ENCODE measurements at places on chromosomes 3 and 15. TPM values are rescaled to one million over a fixed set of nuclear protein-coding genes. Genes with fewer than 3 reads are reported as not detected.

STRIT1 gene
- not detected for total RNA-seq

DPPA2 gene
- total RNA-seq, result not detected

EXD1 gene
- not detected for total RNA-seq

CTXN2 gene
- total RNA-seq, result not detected

ATP10A gene
- under 0.01 TPM for total RNA-seq

CHRNA7 gene
- total RNA-seq, result 1.0 TPM

TNNC1 gene
- total RNA-seq, result 0.27 TPM

GOLGA6L6 gene
- total RNA-seq, result not detected

ABCF3 gene
- total RNA-seq, result 42.4 TPM

GOLGA6D gene
- not detected for total RNA-seq

Measured in thoracic aorta endothelial cell (primary cell).